Ascending aorta (tissue), 2 donors: ENCODE measurements at places on chromosomes 7 and 10. TPM values are rescaled to one million over a fixed set of nuclear protein-coding genes. Genes with fewer than 3 reads are reported as not detected.

MKRN1 gene
- total RNA-seq = 20.6 TPM

SOSTDC1 gene
- not detected for total RNA-seq

CELF2 gene
- total RNA-seq = 26.6 TPM

SUMF2 gene
- 74.6 TPM for total RNA-seq

PNLIP gene
- total RNA-seq = not detected

HTR7 gene
- 1.8 TPM for total RNA-seq

LEP gene
- total RNA-seq = not detected

VIPR2 gene
- total RNA-seq = 17.8 TPM

OR6B1 gene
- not detected for total RNA-seq

MCU gene
- 22.0 TPM for total RNA-seq

PKD2L1 gene
- total RNA-seq = not detected

AKR1D1 gene
- not detected for total RNA-seq

TMEM229A gene
- not detected for total RNA-seq

PIP gene
- not detected for total RNA-seq

EBLN1 gene
- total RNA-seq = not detected
